Small intestine (tissue), 16 donors: ENCODE measurements at places on chromosomes 11 and 22.

DNA sequence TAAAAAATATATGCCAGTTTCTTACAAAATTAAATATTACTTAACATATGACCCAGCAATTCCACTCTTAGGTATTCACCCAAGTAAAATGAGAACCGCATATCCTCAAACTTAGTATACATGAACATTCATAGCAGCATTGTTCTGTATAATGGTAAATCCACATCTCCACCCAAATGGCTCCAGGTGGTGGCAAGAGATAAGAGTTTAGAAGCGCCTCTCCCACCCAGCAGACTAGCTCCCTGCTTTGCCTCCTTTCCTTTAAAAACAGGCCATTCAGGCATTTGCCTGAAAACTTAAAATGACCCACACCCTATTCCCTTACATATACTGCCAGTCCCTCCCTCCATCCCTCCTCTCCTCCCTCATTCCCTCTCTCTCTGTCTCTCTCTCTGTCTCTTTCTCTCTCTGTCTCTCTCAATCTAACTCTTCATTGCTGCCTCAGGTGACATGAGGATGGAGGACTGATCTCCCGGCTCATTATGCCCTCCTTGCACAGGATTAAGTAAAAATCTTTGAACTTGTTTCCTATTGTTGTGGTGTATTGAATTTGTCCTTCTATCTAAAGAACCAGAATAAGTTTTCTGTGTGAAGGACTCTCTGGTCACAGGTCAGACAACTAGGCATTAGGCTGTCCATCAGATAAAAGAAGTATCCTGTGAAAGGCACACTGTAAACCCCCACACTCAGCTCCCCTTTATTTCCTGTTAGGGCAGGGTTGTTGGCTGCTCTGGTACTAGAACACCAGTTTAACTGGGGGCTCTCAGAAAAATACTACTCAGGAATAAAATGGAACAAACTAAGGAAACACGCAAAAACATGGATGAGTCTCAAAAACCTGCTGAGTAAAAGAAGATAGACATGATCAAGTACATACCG, 48.3 kb downstream of the RRP8 start:
- DNase-seq, result no peak

GRCh38 chr11:133936592-133936991, 20.2 kb downstream of the IGSF9B start:
- DNase-seq, result no peak

DNA sequence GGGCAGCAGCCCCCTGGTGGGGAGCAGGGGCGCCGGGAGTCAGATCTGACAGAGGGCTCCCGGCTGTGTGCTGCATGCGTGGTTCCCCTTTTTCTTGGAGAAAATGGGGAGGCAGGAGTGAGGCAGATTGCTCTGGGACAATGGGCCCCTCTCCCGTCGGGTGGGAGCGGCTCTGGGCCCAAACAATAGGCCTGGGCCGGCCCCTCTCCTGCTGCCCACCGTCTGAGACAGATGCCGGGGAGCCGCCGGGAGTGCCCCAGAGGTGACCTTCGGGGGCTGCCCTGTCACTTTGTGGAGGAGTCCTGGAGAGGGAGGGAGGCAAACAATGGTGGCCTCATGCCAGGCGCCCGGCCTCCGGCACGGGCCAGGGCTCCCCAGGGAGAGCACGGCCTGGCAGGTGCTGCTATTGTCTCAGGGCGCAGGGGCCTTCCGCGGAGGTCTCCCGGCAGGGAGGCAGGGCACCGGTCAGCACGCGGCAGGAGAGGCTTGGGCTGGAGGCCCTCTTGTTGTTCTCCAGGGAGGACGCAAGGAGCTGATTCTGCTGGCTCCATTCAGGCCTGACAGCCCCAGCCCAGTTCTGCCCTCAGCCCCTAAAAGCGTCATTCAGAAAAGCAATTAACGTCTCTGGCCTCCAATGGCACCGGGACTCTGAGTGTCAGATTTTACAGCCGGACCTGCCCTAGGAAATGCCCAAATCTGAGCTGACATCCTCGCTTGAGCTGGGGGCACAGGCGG, 44.8 kb downstream of the SMIM38 start:
- no peak for DNase-seq

- no peak for DNase-seq
These were observed 154.2 kb upstream of the NAV2 start for GRCh38 chr11:19558189-19558986.

DNA sequence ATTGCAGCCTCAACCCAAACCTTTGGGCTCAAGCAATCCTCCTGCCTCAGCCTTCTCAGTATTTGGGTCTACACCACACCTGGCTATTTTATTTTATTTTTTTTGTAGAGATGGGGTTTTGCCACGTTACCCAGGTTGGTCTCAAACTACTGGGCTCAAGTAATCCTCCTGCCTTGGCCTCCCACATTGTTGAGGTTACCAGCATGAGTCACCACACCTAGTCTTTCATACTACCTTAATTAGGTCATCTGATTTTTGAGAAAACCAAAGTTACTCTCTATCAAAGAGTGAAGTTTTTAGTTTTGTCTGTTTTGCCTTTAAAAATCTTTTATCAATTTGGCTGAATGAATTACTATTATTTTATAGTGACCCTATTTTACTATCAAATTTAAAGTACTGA, 335.6 kb upstream of the LRRC4C start:
- DNase-seq, result no peak

DNA sequence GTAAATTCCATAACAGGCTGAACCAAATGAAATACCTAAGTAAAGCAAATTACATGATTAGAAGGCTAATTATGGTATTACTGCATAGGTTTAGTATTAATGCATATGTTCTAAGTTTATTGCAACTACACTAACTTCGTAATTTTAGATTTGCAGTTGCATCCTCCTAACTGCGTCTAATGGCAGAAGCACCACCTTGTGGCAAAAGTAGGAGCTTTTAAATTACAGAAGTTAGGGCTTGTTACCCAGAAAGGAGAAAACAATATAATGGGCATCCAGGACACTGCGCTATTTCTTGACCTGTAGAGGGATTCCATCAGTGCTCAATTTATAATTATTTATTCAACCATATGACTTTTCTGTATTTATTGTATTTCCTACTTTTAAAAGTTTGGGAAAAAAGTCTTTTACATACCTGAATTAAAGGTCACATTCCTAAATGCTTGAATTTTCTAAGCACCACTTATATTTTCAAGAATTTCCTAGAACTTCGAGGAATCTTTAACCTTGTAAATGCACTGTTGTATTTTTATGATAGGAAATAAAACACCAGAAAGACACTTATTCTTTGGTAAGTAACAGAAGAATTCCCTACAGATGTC, 16.3 kb upstream of the GPR83 start:
- peak; percentile 35 for DNase-seq

DNA sequence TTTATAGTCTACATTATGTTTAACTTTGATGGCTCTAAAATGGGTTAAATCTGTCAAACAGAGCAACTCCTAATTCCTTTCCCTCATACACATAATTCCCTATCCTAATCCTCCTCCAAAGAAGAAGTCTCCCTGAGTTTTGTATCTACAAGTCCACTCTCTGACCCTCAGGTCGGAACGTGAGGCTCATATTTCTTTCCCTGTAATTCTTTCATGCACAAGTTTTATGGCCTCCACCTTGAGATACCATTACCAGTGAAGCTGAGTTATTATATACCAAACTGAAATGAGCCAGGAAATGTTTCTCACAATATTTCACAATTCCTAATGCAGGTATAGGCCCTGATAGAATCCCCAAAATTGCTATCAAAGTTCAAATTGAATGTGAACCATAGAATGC, 106.4 kb downstream of the CASP12 start:
- peak; percentile 42 for DNase-seq

GRCh38 chr11:14248580-14248981, 110.4 kb downstream of the RRAS2 start:
- no peak for DNase-seq

DNA sequence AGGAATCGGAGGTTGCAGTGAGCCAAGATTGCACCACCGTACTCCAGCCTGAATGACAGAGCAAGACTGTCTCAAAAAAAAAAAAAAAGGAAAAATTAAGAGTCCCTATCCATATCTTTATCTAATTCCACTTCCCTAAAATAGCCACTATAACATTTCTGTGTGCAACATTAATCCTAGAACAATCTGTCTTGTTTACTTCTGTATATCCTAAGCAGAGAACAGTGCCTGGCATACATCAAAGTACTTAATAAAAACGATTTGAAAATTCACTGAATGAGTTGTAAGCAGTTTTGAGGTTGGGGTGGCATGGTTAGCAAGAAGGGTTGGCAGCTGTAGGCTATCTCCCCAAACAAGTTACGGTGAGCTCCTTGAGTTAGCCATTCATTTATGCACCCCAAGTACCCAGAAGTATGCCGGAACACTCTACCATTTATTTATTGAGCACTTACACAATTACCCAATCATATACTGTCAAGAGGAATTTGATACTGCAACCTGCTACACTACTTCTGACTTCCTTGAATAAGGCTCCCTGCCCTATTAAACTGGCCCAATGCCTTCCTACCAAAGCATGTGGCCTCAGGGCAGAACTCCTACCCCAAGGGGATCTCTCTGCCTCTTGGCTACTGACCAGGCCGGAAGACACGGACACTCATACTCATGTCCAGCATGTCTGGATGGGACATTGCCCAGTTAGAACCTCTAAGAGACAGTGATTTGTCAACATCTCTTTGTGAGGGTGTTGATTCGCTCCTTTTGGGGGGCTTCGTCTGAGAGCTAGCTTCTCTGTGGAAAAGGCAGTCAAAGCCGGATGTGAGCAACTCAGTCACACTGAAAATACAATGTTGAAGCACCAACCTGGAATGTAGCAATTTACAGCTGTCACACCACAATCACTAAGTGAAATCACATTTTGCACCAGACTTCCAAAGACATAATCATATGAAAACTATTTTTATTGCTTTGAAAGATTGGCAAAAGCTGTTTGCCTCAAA, 16.3 kb upstream of the TMEM41B start:
- no peak for DNase-seq

DNA sequence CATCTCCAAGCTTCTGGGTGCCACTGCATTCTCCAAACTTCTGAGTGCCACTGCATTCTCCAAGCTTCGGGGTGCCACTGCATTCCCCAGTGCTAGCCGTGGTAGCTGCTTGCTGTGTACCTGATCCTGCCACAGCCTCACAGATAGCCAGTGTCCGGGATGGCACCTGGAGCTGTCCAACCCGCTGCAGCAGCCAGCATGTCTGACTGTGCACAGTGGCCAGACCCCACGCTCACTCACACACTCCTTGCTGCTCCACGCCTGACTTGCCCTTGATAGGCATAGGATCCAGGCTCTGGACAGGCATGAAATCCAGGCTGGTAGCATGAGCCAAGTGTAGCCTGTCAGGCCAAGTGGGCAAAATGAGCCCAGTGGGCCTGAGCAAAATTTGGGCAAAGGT, 465.0 kb downstream of the GUCY1A2 start:
- DNase-seq, result no peak

DNA sequence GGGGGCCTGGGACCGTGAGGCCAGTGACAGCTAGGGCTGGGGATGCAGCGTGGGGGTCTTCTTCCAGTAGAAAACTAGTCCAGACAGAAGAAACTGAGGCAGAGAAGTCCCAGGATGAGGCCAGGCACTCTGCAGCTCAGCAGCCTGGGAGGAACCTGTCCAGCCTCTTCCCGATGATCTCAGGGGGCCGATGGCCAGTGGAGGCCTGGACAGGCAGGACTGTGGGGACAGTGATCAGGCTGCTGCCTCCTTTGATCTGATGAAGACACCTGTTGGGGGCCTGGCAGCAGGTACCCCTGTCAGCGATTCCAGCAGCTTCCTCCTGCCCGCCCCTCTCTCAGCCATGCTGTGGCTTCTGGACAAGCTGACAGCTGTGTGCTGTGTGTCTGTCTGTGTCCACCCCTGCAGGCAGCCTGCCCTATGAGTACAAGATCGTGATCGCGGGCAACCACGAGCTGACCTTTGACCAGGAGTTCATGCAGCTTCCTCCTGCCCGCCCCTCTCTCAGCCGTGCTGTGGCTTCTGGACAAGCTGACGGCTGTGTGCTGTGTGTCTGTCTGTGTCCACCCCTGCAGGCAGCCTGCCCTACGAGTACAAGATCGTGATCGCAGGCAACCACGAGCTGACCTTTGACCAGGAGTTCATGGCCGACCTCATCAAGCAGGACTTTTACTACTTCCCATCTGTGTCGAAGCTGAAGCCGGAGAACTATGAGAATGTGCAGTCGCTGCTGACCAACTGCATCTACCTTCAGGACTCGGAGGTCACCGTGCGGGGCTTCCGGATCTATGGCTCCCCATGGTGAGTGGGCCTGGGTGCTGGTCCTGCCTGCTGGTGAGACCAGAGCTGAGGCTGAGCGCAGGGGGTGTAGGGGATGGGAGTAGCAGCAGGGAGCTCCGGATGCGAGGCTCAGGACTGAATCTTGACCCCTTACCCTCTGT, 62.6 kb downstream of the MPPED1 start:
- DNase-seq, result peak; percentile 37

- no peak for DNase-seq
These were observed 25.8 kb upstream of the FXYD6 start for GRCh38 chr11:117902001-117902845.

- no peak for DNase-seq
These were observed 1388.7 kb downstream of the BRD1 start for GRCh38 chr22:48438800-48439559.

DNA sequence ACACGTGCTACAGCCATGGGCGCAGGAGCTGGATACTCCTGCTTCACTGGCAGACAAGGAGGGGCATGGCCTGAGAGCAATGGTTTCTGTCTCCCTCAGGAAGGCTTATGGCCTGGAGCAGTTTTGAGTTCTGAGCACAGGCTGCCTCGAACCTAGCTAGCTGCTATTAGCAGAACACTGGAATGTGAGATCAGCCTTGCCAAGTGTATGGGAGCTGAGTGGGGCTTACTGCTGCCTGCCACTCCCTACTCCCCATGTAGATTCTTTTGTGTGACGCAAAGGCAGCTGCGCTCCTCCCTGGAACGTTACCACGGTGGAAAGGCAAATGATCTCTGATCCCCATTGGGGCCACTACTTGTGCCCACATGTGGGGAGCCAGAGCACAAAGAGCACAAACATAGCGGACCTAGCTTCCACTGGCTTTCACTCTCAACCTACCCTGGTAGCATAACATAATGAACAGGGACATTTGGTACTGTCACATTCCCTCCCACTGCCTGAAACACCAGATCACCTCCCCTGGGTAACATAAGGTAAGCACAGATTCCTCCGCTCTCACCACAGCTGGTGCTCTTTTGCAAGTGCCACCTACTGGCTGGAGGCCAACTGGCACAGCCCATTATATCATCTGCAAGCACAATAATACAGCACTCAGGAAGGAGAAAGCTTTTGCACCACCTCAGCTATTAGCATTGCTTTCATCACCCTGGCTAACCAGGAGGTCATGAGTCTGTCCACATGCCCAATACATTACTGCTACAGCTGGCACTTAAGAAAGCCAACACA, 84.6 kb upstream of the GUCY1A2 start:
- DNase-seq, result no peak
